ENCODE measurements at places on chromosomes 6 and 20.

DNA sequence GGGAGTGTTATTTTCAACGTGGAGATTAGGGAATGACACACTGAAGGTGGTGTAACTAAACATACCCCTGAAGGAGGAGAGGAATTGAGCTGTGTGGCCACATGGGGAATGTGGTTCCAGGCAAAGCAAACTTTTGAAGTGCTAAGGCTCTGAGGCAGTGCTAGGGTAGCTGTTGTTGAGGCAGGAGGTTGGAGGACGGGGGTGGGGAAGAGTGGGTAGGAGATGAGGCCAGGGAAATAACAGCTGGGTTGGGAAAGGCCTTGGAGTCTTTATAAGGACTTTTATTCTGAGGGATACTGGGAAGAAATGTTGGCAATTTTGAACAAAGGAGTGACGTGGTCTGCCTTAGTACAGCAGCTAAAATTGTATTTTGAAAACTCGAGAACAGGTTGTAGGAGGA lies 13.0 kb downstream of the RPRD1B start:
- DNase-seq, result no peak

DNA sequence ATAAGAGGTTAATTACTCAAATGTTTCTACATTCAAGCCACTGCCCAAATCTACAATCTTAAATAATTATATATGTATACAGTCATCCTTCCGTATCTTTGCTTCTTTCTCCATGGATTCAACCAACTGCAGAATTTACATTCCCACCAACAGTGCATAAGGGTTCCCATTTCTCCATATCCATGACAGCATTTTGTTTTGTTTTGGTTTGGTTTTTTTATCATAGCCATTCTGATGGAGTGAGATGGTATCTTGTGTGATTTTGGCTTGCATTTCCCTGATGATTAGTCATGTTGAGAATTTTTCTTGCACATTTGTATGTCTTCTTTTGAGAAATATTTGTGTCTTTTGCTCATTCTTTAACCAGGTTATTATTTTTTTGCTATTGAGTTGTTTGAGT lies 198.5 kb downstream of the C6orf118 start:
- DNase-seq, result no peak

DNA sequence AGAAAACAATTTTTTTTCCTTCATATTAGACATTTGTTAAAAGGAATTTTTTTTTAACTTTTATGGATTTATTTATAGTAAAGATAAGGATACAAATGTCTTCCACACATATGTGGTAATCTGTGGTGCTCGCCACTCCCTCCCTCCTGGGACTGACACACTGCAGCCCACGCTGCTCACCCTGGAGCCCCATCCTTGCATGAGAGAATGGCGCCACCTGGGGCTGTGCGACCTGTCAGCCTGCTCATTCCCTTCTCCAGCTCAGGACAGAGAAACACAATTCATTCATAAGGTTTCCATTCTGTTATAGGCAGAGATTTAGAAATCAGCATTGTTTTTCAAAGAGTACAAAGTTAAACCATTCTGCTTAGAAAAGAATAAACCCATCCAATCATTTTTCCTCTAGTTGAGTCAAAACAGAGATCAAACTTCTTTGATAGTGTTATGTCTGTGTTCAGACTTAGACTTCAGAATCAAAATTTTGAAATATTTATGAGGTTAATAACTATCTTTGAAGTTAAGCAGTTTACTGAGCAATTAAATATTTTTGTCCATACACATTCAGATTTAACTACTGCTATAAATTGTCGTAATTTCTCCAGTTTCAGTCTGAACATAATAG lies 42.8 kb upstream of the DYNLRB1 start:
- DNase-seq, result no peak

DNA sequence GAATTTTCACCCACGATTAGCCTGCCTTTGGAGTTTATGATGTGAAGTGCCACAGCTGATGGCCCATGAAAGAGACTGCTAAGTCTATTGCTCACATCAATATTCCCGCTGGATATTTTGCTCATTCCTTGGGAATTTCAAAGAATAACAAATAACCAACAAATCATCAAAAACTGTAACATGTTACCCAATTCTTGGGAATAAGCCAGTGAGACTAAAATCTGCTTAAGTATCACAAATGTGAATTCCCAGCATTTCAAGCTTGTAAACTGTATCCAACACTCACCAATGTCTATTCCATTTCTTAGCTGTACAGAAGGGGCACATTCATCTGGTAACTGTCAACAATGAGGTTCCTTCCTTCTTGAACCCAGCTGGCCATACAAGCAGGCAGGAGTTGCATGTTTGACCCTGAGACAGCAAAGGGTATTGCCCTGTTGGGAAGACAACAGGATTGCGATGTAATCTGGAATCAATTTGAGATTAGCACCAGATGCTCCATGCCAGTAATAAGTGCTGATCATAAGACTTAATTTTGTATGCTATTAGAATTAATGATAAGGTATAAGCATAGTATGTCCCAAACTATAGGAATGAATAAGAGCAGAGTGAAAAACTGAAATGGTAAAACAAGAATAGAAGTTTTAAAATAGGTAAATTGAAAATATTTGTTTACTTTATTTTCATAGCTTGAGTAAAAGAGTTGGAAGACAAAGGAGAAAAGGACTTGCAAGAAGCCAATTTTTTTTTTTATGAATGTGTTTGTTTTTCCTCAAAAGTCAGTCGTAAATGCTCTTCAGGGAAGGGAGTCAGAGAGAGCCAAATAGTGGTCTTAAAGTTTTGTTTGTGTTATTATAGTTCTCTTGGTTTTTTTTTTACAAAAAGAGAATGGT lies 58.8 kb downstream of the RSPO3 start:
- DNase-seq, result no peak

GRCh38 chr6:747921-748320 lies 55.0 kb upstream of the EXOC2 start:
- no peak for DNase-seq
